ENCODE measurements at places on chromosomes 5 and 9.

DNA sequence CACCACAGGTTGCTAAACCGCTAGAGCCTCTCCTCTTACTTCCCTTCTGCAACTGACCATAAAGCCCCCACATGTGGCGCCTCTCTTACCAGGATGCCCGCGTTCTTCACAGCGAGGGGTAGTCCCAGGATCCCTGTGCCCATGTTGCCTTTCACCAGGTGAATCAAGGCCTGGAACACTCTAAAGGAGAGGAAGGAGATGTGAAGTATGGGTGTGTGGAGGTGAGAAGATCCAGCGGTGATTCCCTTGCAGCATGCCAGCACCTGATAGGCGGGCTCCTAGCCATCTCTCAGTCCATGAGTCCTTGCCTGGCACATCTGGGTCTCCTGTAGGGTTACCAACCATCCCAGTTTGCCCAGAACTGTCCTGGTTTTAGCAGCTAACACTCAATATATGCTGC lies 3.3 kb downstream of the SLC36A2 start:
- DNase-seq, result no peak

DNA sequence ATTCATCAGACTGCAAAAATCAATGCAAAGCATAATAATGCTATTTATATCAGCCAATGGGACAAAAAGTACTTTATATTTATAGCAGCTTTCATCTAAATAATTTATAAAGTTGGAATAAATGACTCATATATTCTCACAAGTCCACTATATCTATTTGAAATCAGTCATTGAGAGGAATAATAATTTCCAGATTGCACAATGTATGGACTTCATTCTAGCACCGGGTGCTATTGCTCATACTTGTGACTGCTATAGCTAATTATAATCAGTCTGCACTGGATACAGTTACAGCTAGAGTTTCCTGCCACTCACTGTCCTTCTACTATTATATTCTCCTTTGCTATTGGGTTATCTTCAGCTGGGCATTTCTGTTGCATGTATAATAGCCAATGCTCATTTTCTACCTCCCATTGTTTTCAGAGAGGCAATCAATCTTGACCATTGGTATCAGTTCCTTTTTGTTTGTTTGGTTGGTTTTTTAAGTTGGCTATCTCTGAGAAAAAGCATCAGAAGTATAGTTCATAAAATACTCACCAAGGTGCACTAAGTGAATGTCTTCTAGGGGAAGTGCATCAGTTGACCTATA lies 1.9 kb downstream of the CDH18 start:
- DNase-seq, result no peak

- DNase-seq, result no peak
Measured at GRCh38 chr5:2129568-2130272, 247.0 kb upstream of the IRX4 start.

DNA sequence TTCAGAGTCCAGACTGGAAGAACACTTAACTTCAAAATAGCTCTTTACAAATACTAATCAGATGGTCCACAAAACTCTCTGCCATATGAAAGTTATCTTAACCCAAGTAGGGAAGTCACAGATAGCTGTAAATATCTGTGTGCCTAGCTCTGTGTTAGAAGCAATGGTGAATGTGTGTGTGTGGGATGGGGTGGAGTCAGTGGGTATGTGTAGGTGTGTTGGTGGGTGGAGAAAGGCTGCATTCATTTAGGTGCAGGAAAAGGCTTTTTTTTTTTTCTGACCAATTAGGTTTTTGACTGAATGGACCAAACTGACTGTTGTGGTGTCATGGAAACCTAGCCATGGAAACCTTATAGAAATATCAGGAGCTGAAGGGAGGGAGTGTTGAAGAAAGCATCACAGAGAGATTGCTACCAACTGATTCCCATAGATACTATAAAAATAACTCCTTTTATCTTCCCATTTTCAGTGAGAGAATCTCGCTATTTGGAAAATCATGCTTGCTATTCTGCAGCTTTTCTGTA lies 156.2 kb upstream of the NR3C1 start:
- no peak for DNase-seq

DNA sequence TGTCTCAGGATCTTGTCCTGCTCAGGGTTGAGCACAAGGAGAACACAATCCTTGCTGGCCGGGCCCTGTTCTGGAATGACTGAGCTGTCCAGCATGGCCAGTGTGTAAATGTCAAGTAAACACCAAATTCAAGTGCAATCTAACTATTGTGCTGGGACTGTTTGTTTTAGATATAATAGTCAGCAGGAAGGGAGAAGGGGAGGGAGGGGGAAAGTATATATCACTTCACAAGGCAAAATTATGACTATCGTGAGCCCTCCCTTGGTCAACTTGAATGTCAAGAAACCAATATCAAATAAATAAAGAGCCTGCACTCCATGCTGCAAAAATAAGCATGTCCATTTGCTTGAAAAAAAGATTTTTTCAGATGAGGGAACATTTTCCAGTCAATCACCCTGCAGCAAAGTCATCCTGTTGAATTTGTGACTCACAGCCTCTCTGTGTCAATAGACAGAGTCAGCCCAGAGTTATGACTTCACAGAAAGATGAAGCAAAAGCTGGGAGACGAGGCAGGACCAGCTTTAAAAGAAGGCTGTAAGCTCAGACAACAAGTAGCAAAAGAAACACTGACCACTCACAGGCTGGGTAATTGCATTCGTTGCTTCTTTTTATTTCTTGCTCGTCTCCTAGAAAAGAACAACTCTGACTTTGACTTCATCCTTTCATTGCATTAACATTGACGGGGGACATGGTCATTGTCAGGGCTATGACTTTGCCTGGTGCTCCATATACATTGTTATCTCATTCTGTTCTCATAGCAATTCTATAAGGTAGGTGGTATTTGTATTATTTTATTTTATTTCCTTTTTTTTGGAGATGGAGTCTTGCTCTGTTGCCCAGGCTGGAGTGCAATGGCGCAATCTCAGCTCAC lies 15.3 kb upstream of the KLF4 start:
- DNase-seq, result no peak

DNA sequence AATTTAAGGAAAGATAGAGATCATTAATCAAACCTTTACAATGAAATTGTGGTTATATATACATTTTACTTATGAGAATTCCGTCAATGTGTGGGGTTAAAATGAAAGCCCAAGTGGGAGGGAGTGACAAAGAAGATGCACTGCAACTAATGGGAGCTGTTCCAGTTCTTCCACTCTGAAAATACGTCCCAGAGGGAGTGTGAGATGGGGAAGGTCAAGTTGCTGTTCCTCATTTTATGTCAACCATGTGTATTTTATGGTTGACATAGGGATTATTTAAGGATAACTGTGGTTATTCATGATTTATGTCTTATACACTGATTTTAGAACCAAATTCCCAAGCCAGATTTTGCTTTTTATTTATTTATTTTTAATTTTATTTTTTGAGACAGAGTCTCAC lies 14.2 kb upstream of the RGS3 start:
- DNase-seq, result no peak

DNA sequence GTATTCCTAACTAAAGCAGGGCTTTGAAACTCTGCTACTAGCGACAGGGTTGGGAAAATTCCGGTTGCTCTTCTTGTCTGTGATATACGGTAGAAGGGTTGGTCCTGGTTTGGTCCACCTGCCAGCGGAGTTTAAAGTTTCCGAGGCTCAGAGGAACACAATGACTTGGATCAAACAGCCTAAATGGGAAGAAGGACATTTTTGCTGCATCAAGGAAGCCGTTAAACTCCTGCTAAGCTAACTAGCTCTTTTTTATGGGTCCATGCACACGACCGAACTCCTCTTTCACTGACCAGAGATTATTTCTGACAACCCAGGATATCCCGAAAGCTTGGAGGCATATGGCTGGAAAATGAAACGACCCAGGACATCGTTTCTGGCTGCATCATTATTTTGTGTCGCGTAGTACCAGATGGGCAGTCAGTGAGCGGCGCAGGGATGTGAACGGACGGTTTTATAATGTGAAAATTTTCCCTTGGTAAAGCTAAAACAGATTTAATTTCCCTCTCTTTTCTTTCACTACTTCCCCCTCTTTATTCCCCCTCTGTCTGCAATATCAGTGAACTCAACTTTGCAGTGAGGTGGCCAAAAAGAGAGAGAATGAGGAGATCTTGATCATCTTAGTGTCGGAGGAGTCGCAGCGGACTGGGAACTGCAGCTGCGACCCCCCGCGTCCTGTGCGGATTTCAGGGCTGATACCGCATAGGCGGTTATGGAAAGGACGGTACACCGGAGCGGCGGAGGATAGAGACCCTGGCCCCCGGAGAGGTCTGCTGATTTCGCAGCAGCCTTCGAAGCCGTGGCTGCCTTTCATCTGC lies at the start of gene LURAP1L:
TSS of gene LURAP1L (plus strand) at position 160 of the 818 bp plus-strand sequence. CDS start 696 bp downstream, outside the sequence.
- peak; percentile 21 for DNase-seq

GRCh38 chr5:160357394-160357793 lies 13.0 kb downstream of the C1QTNF2 start:
- no peak for DNase-seq

- no peak for DNase-seq
Measured at GRCh38 chr9:117526674-117527073, 111.8 kb upstream of the ASTN2 start.

DNA sequence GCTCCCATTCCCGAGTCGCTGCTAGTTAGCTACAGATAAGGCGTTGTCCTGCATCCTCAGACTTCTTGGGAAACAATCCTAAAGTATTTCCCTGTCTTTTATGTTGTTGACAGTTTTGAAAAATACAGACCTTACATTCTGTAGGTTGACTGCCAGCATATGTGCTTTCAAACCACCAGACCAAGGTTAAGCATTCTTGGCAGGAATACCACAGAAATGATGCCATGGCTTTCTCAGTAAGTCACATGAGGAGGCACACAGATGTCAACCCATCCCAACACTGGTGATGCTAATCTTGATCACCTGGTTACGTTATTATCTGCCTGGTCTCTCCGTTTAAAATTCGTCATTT lies 871 bp downstream of the GLE1 start:
- DNase-seq, result no peak

DNA sequence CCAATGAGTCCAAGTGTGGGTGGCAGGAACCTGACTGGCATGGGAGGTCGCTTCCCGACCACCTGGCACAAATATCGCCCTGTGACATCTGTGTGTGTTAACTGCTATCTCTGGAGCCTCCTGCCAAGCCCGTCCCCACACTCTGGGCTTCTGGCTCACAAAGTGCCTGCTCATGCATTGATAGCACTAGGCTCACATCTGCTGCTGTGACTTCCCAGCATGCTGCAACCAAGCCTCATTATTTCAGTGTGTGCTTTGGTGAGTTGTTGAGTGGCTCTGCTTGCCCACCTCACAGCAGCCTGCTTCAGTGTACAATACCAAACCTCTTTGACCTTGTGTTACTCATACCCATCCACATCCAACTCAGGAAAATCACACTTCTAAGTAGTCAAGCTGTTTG lies 139.8 kb downstream of the APBA1 start:
- DNase-seq, result no peak
